ENCODE measurements at places on chromosomes 5 and 9.

GRCh38 chr9:71669284-71669995, 98.9 kb downstream of the CEMIP2 start:
- no peak for DNase-seq

GRCh38 chr9:136353757-136354488, 9.6 kb downstream of the DNLZ start:
- no peak for DNase-seq

DNA sequence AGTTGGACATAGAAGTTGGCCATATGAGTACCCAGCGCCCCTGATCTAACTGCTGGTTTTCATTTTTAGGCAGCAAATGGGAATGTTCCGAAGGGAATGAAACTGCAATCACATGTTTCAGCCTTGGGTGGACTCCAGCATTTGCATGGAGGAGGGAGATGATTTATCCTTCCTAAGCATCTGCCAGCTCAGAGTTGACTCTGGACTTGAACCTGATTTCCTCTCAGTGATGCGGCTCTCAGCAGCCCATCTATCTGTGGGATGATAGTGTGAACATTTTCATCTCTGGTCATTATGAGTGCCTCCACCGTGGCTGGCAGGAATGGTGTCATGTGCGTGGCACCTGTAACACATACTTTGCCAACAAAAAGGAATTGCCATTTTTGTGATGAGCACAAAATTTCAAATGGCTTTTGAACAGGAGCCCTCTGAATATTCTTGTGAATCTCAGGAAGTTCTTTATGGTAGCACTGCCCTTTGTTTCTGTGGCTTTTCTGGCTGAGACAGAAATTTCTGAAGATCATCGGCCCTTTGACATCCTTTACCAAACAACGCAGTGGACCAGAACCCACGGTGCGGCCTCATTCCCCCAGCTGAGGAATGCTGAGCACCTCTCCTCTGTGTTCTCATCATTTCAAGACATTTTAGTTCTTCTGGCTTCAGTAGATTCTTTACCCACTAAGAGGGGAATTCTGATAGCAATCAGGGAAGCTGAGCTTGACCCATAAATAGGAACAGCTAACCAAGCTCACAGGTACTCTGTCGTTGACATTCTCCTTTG, 28.5 kb downstream of the FUBP3 start:
- no peak for DNase-seq

GRCh38 chr5:79022771-79023170, 37.7 kb upstream of the ARSB start:
- DNase-seq, result no peak

- no peak for DNase-seq
These were observed 590 bp downstream of the RASGRF2 start for GRCh38 chr5:80960531-80961375.

GRCh38 chr5:115284021-115284420, 12.4 kb downstream of the CCDC112 start:
- no peak for DNase-seq

- DNase-seq, result no peak
These were observed 52.5 kb downstream of the CXXC5 start for GRCh38 chr5:139700711-139701055.

- no peak for DNase-seq
These were observed 36.3 kb downstream of the PFDN1 start for GRCh38 chr5:140266471-140267200.

GRCh38 chr5:77444356-77444755, 47.8 kb downstream of the WDR41 start:
- no peak for DNase-seq

DNA sequence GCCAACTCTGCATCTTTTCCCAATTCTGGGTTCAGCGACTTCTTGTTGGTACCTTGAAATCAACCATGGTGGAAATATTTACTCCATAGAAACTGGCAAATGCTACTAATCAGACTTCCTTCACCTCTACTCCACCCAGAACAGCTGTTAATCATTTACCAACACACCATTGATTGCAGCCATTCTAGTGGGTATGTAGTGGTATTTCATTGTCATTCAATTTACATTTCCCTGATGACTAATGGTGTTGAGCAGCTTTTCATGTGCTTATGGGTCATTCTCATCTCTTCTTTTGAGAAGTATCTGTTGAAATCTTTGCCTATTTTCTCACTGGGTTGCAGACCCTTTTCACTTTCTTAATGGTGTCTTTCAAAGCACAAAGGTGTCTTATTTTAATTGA, 122.4 kb upstream of the MSX2 start:
- DNase-seq, result no peak

- DNase-seq, result no peak
These were observed 98.7 kb downstream of the PAX5 start for GRCh38 chr9:36935332-36935731.

GRCh38 chr9:3962496-3962895, 337.4 kb downstream of the GLIS3 start:
- DNase-seq, result no peak

DNA sequence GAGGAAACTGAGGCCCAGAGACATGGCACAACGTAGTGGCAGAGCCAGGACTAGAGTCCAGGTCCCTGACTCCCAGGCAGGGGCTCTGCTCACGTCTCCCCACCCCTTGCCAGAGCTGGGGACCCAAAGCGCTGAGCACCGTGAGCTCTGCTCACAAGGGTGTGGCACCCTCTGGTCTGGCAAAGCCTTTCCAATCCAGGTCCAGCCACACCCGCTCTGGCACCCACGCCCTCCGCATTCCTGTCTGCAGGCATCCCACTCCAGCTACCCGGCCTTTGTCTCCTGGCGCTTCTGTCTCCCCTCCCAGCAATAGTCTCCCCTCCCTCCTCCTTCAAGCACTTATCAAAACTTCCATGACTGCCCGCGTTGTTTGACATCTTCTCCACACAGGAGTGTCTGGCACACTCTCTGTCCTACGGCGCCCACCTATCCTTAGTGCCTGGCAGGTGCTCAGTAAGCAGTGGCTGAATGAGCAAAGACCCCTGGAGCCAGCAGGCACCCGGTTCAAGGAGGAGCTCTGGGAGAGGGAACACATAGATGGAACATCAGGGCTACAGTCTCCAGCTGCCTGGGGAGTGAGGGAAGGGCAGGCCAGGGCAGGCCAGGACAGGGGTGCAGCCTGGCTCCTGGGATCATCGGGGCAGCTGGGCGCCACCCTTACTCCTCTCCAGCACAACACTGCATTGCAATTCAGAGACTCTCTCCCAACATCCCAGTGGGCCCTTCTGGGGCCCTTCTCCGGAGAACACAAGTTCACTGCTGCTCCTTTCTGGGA, 12.0 kb downstream of the HIGD2A start:
- DNase-seq, result no peak

Data from NCI-H748 treated with DMSO at 0.1 percent for 48 hours (cell line).